Left hindlimb (tissue), 1 donor: ENCODE measurements at places on chromosomes 7 and 10.

GRCh38 chr7:11182736-11183135, 209.1 kb downstream of the PHF14 start:
- DNase-seq = no peak

GRCh38 chr10:91144961-91145360, 75.5 kb upstream of the PCGF5 start:
- no peak for DNase-seq

DNA sequence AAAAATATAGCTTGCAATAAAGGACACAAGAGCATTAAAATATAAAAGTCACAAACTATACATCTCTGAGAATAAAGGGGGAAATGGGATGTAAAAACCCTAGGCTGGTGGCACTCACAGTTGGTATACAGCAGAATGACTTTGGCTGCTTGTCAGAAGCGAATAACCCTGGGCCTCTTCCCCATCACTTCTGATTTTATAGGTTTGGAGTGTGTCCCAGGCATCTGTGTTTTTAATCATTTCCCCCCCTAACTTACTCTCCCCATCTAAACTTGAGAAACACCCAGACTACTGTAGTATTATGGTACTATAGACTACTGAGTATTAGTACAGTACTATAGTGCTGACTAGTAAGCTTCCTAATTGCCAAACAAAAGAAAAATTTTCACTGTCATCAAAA, 1.8 kb upstream of the RPA3 start:
- DNase-seq = no peak

DNA sequence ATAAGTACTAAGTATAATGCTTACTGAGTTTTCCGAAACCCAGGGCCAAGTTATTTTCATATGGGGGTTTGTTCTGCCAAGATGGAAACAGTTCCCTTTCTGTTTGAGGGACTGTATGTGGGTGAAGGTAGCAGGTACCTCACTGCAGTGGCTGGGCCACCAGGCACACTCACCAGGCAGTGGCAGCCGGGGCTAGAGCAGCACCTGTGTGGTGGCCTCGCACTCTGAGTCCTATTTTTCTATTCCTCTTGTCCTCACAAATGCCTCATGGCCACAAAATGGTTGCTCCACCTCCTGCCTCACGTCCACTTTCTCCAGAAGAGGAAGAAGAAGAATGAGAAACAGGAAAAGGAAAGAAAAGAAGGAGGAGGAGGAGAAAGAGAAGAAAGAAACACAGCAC, 167.3 kb upstream of the SHH start:
- no peak for DNase-seq

DNA sequence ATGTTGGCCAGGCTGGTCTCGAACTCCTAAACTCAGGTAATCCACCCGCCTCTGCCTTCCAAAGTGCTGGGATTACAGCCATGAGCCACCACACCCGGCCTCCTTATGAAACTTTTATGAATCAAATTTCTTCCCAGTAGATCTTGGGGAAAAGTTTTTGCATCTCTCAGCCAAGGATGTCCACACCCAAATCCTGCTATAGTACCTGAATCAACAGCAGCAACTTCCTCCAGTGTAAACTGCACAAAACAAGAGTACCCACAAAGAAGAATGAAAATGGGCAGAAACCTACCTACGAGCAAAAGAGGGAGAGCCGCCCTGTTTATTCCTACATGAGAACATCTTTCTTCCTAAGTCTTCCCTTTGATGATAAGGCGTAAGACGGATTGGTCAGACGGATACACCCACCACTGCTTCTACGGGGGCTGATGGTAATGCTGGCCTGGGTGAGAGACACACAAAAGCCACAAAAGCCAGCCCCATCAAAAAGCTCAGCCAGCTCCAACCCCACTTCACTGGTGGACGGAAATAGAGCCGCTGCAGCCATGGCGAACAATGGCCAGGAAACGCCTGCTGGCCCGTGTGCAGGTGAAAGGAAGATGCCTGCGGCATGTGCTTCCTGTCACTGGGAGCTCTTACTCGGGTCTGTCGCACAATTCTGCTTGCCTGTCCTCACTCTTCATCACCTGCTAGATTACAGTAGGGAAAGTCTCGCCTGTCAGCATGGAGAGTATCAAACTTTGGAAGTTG, 10.4 kb downstream of the JCAD start:
- DNase-seq = peak; percentile 66

GRCh38 chr10:79947083-79947415, 1.9 kb downstream of the SFTPD start:
- no peak for DNase-seq

DNA sequence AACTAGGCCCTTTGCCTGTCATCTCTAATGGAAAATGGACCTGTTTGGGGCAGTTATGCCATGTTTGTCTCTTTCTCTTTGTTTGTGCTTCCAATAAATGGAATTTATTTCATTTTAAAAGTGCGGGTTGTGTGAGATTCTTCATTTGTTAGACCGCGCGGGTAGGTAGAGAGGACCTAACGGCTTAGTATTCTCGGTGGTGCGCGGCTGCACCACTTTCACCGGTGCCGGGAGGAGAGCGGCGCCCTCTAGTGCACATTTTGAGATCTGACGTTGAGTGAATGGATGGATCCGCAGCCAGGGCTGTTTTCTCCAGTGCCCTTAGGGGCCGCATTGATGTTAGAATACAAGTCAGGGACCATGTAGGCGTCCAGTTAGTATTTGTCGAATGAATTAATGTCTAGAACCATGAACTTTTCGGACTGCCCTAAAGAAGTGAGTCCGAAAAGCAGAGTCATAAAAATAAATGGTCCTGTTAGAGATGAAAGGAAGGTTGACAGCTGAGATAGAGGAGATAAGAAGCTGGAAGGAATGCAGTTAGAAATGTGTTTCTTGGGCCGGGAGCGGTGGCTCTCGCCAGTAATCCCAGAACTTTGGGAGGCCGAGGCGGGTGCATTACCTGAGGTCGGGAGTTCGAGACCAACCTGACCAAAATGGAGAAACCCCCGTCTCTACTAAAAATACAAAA, 29.3 kb upstream of the GIMAP8 start:
- peak; percentile 79 for DNase-seq

DNA sequence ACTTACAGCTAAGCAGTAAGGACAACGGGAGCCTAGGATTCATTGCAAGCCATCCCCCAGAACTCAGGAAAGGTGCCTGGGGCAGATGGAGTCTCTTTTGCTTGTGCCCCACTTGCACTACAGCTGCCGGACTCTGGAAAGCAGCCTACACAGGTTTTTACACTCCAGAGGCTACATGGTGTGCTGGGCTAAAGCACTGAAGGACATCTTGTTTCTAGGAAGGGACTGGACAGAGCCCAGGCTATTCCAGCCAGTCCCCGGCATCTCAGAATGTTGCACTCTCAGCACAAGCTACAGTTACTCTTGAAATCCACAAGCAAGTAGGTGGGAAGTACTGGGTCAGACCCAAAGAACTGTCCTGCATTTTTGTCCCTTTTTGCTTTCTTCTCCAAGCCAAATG, 333.1 kb downstream of the TNS3 start:
- DNase-seq = no peak

DNA sequence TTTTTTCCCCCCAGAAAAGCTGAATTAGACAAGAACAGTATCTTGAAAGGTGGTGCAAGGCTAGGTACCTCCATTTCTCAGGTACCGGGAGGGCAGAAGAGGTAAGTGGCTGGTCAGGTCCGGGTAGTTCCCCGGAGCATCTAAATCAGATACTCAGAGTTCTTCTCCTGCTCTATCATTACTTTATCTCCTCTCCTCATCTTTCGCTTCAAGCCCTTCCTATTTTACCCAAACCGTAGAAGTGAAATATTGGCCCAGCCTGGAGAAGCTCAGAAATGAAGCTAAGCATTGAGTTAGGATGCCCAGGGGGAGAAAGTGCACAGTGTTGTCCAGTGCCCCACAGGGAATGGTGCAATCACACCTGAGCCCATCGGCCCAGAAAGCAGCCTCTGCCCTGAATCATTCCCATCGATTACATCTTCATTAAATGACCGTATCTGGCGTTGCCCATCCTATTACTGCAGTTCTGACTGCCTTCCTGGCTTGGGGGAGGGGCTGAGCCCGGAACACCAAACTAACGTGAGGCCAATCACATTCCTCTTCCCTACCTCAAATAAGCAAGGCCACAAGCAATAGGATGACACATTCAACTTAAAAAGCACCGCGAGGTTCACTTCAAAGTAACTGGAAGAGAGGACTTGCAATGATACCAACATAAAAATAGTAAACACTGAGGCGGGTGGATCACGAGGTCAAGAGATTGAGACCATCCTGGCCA, 116.5 kb downstream of the PRPF18 start:
- no peak for DNase-seq

DNA sequence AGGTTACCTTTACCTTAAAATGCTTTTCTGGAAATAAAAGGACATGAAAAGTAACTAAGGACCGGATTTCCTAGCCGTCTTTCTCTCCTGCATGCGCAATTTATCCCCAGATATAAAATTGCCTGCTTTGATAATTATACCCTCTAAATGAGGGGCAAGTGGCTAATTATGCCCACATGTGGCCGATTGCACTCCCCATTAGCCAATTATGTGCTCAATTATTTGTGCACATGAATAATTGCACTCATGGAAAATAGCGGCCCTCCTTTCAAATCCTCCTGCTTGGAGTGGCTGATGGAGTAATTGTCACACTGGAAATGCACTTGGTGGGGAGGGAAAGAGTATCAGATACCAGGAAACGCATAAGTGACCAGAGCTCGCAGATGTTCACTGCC, 66.4 kb upstream of the ATRNL1 start:
- no peak for DNase-seq

- no peak for DNase-seq
These were observed 49.8 kb downstream of the ELFN1 start for GRCh38 chr7:1719913-1720312.

- no peak for DNase-seq
These were observed 2.3 kb downstream of the FAM107B start for GRCh38 chr10:14772399-14772798.

- no peak for DNase-seq
These were observed 146.3 kb downstream of the DIP2C start for GRCh38 chr10:543131-543530.

DNA sequence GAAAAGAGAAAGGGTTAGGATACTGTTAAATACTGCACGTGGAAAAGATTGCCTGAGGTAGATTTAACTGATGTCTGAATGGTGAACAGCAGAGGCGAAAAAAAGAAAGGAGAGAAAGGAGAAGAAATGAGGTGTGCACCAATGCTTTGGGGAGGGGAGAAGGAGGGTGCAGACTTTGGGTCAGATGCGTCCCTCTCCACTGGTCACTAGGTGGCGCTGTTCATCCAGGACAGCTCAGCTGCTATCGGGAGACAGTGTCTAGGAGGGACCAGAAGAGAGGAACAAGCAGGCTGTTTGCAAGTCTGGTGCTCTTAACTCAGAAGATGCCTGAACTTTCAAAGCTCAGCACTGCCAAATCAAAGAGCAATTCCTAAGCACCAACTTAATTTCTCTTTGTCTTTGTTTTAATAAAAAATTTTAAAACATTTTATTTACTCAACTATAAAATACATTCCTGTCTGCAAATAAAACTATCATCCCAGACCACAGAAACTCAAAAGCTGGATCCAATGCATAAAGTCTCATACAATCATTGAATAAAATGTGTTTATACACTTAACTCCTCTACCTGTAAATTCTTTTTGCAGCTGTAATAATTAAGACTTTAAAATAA, 83.9 kb upstream of the PDLIM1 start:
- DNase-seq = peak; percentile 61

DNA sequence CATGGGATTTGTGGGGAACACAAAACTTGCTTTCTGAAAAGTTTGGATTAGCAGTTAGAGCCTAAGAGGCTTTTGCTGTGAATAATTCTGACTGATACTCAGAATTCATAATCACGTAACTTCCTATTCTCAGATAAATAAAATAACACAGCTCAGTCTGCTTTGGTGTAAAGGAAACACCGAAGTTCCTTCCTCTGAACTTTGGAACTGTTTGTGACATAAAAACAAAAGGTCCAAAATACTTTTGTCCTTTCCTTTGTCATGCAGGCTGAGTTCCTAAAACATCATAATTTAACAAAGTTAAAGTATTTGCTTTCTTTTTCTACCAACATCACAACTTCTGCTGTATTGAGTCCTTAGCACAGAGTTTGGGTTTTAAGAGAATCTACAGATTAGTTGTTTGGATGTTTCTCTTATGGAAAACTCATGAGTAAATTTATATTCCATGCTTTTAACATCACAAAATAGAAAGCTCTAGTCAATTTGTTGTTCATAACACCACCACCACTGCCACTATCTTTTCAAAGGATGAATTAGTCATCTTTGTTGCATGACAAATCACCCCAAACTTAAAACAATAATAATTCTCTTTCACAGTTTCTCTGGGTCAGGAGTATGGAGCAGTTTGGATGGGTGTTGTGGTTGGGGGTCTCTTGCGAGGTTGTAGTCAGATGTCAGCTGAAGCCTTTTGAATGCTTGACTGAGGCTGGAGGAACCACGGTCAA, 123.4 kb downstream of the REEP3 start:
- no peak for DNase-seq

GRCh38 chr7:86947929-86948328, 111.5 kb downstream of the ELAPOR2 start:
- no peak for DNase-seq

- no peak for DNase-seq
These were observed 40.2 kb upstream of the TNS3 start for GRCh38 chr7:47621979-47622561.

DNA sequence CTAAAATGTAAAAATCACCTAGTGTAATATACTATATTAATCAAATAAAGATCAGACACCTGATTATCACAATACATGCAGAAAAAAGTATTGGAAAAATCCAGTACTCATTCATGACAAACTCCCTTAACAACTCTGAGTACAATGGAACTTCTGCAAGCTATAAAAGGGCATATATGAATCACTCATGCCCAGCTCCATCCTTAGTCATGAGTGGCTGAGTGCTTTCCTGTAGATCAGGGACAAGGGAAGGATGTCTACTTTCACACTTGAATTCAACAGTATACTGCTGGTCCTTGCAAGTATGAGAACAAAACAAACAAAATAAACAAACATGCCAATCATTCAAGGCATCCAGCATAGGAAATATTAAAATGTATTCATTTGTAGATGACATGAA, 116.5 kb downstream of the ADARB2 start:
- DNase-seq = no peak

DNA sequence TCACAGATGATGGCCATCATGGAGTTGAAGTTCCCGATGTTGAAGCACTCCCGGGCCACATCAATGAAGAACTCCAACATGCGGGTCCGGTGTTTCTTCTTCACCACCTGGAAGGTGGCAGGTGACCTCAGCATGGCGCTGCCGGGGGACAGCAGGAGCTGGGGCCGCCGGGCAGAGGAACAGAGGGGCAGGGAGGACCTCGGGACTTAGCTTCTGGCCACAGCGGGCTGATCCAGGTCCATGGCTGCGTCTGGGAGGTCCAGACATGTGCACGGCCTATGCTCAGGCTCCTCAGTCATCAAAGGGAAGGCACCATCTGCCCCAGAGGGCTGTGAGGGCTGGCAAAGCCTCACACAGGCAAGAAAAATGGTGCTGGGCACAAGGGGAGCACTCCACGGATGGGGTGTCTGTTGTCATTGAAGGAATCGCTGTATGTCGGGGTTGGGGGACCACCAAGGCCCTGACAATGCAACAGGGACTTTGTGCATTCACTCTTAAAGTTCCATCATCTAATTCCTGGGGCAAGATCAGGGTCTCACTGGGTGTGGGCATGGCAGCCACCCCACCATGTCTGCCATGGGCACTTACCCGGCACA, 60.9 kb downstream of the CSGALNACT2 start:
- DNase-seq = no peak
